ENCODE measurements at places on chromosomes 13 and 19. TPM values are rescaled to one million over a fixed set of nuclear protein-coding genes. Genes with fewer than 3 reads are reported as not detected.

Gene RPL28
- 1,501 TPM for total RNA-seq

DNA sequence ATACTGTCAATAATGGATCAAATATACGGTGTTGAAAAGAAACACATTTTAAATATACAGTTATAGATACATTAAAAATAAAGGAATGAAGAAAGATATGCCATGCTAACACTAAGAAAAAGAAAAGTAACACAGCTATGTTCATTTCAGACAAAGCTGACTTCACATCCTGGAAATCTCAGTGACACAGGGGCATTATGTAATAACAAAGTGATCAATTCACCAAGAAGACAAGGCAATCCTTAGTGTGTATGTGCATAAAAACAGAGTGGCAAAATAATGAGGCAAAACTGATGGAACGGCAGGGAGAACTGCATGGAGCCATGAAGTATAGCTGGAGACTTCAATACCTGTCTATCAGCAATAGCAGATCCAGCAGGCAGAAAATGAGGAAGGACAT lies 13.1 kb downstream of the ZNF14 start:
- DNase-seq, result no peak

Gene CALR3
- not detected for total RNA-seq

GRCh38 chr19:51686171-51686570 lies 7.0 kb upstream of the SPACA6 start:
- no peak for DNase-seq

Gene ZNF430
- 17.8 TPM for total RNA-seq

Gene UQCR11
- total RNA-seq, result 164 TPM

- DNase-seq, result no peak
Measured at GRCh38 chr19:50003810-50004419, 21.3 kb downstream of the VRK3 start.

DNA sequence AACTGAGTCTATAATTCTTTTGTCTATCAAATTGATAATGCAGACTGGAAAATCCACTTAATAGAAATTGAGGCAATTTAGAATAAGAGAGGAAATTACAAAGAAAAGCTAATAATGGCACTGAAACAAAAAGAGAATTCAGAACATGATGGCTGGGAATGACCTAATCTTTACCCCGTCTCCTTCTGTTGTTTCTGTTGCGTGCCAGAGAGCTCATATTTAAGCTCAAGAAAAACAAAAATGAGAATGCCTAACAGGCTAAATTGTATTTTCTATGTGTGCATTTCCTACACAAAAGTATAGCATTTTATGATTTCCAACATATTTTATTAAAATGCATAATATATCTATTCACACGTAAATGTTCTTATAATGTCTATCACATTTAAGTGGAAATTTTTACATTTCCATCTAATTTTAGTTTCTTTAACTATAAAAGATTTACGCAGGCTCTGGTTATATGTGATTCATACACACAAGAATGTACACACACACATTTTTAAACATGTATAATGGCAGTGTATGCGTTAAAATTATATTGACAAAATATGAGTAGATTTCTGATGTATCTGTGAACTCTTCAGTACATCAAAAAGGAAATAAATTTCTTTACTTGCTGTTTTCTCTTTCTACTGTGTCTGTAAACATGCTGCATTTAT lies 432.3 kb downstream of the SLITRK6 start:
- no peak for DNase-seq

- DNase-seq, result peak; percentile 52
Measured at GRCh38 chr13:102799426-102800144, 666 bp downstream of the BIVM start.

DNA sequence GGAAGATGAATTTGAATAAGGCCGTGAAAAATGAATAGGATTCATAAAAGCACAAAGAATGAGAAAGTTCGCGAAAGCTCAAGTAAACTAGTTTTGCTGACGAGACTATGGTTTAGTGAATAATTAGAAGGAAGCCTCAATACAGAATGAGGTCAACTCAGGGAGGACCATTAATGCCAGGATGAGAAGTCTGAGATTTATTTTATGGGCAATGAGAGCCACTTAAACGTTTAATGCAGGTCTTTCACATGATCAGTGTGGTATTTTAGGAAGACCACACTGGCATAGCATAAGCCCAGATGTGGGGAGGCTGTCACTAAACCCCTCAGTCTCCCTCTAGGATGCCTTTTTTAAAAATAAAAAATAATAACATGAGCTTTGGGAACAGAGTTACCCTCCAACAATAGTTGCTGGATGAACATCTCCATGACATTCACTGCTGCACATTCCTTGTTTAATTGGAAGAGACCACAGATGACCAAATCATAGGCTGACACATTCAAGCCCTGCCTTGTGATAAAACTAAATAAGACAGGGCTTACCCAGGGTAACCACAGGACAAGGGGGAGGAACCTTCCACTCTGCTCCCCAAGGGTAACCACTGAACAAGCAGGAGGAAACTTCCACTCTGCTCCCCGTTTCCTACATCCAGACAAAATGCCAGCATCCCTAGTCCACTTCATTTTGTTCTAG lies 43.6 kb upstream of the LSM14A start:
- DNase-seq, result no peak

- DNase-seq, result no peak
Measured at GRCh38 chr19:45938733-45939319, 24.2 kb upstream of the NANOS2 start.

Gene IER2
- 80.2 TPM for total RNA-seq

DNA sequence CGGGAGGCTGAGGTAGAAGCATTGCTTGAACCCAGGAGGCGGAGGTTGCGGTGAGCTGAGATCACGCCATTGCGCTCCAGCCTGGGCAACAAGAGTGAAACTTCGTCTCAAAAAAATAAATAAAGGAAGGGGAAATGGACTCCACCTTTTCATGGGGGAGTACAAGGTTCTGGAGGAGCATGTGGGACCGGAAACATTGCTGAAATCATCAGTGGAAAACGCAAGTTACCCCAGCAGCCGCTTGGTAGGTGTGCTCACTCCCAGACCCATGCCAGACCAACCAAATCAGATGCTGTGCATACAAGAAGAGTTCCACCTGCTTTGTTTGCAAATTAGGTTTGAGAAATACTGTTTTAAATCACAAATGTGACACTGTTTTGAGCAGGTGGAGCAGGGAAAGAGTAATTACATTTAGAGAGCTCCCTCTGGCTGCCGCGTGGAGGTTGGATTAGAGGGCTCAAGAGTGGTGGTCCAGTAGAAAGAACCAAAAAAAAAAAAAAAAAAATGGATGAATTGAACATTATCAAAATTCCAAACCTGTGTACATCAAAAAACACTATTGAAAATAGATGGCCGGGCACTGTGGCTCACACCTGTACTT lies 4.9 kb downstream of the ERICH4 start:
- DNase-seq, result no peak

DNA sequence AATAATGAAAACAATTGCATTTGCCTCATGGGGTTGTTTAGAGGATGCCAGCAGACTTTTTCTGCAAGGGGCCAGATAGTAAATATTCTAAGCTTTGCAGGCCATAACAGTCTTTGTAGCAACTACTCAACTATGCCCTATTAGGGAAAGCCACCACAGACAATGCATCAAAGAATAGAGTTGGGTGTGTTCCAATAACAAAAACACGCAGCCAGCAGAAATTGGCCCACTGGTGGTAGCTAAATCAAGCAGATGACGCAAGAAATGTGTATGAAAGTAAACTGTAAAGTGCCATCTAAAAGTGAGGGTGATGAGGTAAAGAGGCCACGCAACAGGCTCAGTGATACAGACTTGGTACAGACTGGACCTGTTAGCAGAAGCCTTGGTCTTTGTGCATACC lies 75.2 kb upstream of the SIAH3 start:
- no peak for DNase-seq

DNA sequence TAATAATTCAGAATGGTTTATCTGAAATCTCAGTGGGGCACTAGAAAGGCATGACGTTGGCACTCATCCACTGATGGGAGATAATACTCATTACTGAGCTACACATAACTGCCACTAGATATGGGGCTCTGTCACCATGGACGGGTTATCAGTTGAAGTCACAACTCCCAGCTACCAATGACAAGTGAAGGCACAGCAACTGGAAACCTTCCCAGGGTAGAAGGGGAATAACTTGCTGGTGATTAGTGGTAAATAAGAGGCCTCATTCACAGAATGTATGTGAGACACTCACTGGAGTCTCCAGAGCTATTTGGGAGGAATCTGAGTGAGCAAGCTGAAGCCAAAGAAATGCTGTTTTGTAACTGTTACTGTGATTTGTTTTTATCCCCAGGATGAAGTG lies 249.6 kb downstream of the ENOX1 start:
- DNase-seq, result no peak

DNA sequence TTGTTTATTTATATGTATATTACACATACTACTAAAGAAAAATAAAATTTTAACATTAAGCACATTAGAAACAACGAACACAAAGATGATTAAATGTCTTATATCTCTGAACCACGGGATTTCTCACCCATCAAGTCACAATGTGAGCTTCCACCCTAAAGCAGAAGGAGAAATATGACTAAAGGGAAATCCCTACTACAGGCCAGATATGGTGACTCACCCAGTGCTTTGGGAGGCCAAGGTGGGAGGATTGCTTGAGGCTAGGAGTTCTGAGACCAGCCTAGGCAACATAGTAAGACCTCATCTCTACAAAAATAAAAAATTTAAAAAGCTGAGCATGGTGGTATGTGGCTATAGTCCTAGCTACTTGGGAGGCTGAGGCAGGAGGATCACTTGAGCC lies 24.6 kb downstream of the DCT start:
- DNase-seq, result no peak

DNA sequence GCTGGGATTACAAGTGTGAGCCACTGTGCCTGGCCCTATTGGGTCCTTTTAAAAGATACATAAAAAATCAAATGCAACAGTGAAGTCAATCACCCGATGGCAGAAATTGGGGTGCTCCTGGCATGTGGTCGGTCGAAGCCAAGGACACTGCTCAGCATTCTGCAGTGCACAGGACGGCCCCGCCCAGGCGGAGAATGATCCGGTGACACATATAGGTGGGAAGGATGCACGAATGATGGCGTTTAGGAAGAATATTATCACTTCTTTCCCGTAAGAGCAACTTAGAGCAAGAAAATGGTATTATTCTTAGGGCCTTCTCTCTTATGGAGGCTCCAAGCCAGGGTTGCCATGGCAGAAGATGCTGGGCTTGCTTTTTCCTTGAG lies 3.2 kb upstream of the GP6 start:
- no peak for DNase-seq

- DNase-seq, result peak; percentile 87
Measured at GRCh38 chr13:40666933-40667621, 636 bp upstream of the FOXO1 start.

DNA sequence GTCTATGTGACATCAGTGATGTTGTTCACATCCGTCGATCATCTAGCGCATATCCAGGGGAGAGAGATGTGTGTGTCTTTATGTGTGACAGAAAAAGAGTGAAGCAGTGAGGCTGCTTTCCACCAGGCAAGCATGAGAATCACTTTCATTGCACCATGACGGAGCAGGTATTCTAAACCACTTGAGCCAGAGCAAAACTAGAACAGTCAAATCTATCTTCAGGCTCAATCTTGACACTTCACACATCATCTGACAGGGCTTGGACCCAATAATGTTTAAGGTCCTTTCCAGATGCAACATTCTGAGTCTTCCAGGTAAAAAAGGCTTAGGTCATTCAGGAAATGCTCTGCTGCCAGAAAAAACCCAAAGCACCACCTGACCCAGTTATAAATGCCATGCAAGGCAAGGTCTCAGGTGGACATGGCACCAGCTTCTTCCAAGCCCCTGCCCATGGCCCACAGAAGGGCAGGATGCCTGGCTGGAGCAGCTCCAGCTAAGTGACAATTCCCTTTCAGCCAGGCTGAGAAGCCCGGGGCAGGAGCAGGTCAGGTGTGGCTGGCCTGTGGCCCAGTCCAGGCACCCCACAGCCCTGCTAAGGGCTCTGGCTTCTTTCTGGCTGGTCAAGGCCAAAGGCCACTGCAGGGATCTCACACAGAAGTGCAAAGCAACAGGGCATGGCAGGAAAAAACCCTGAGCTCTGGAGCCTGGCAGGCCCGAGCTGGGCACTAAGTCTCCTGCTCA lies 5.0 kb downstream of the ELAVL1 start:
- DNase-seq, result no peak

GRCh38 chr13:114131583-114132418 lies 622 bp downstream of the RASA3 start:
- DNase-seq, result peak; percentile 62

- peak; percentile 88 for DNase-seq
Measured at GRCh38 chr19:18091217-18091608, 4.5 kb upstream of the IL12RB1 start.

Gene ZNF493
- 37.1 TPM for total RNA-seq

Gene MATK
- total RNA-seq, result 11.3 TPM

DNA sequence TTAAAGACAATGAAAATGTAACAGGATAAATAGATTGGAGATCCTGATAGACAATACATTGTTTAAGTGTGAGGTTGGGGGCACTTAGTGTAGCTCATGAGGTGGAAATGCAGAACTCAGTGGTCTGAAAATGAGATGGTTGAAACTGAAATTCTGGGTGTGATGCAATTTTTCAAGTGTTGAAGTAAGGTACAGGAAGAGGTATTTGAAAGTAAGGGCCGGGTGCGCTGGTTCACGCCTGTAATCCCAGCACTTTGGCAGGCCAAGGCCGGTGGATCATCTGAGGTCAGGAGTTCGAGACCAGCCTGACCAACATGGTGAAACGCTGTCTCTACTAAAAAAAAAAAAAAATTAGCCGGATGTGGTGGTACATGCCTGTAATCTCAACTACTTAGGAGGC lies 113.0 kb downstream of the UFM1 start:
- DNase-seq, result no peak

Gene KCNK6
- 11.5 TPM for total RNA-seq

Gene EEF1AKMT1
- 8.7 TPM for total RNA-seq

Gene PSG7
- not detected for total RNA-seq

Gene ZNF229
- total RNA-seq, result 2.8 TPM

- DNase-seq, result no peak
Measured at GRCh38 chr13:110376120-110376519, 69.0 kb downstream of the COL4A2 start.

DNA sequence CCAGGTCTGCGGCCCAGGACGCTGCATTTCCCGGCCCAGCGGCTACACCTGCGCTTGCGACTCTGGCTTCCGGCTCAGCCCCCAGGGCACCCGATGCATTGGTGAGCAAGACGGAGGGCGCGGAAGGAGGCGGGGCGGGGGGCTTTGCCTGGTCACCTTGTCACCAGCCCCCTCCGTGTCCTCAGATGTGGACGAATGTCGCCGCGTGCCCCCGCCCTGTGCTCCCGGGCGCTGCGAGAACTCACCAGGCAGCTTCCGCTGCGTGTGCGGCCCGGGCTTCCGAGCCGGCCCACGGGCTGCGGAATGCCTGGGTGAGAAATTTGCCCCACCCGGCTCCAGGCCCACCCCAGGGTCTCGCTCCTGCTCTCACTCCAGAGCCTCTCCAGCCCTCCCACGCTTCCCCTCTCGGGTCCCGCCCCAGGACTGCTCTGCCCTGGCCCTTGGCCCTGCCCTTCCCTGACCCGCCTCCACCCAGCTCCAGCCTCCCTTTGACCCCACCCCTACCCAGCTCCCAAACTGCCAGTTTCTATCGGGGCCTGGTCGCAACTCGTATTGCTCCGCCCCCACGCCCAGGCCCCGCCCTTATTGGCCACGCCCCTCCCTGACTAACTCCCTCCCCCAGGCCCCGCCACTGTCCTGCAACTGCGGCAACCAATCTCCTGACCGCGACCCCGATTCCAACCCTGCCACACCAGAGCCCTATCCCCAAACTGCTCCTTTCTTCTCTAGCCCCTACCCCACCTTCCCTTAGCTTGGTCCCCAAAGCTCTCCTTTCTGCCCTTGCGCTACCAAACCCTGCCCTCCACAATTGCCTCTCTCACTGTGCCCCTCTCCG lies 8.6 kb downstream of the LTBP4 start:
- peak; percentile 95 for DNase-seq

- DNase-seq, result no peak
Measured at GRCh38 chr19:10927730-10928562, 493 bp downstream of the YIPF2 start.

All from lower lobe of right lung (tissue), 2 donors.